ENCODE measurements at places on chromosomes 12 and 14. TPM values are rescaled to one million over a fixed set of nuclear protein-coding genes. Genes with fewer than 3 reads are reported as not detected.

The RNF34 gene
- 77.2 TPM for total RNA-seq

The TMPRSS12 gene
- total RNA-seq, result not detected

The ARHGDIB gene
- total RNA-seq, result 515 TPM

The THAP2 gene
- 7.1 TPM for total RNA-seq

The ADAM20 gene
- 0.08 TPM for total RNA-seq

The CCER1 gene
- total RNA-seq, result not detected

The RACGAP1 gene
- 83.8 TPM for total RNA-seq

The CELA1 gene
- not detected for total RNA-seq

The RND1 gene
- 2.3 TPM for total RNA-seq

The RNASE4 gene
- total RNA-seq, result 0.57 TPM

The LAG3 gene
- total RNA-seq, result 324 TPM

The TULP3 gene
- 8.6 TPM for total RNA-seq

The OASL gene
- 3.3 TPM for total RNA-seq

The PTPRB gene
- not detected for total RNA-seq

The TMEM119 gene
- not detected for total RNA-seq

The CLEC4C gene
- not detected for total RNA-seq

The PPFIA2 gene
- total RNA-seq, result 0.13 TPM

The CFAP251 gene
- 0.65 TPM for total RNA-seq

The ADSS1 gene
- 1.8 TPM for total RNA-seq

The BRMS1L gene
- total RNA-seq, result 8.1 TPM

The FBXO33 gene
- total RNA-seq, result 21.7 TPM

The KRT75 gene
- total RNA-seq, result not detected

All from activated CD8-positive, alpha-beta memory T cell treated with anti-CD3 and anti-CD28 coated beads for 36 hours (primary cell).